ENCODE measurements at places on chromosomes 12 and 14.

DNA sequence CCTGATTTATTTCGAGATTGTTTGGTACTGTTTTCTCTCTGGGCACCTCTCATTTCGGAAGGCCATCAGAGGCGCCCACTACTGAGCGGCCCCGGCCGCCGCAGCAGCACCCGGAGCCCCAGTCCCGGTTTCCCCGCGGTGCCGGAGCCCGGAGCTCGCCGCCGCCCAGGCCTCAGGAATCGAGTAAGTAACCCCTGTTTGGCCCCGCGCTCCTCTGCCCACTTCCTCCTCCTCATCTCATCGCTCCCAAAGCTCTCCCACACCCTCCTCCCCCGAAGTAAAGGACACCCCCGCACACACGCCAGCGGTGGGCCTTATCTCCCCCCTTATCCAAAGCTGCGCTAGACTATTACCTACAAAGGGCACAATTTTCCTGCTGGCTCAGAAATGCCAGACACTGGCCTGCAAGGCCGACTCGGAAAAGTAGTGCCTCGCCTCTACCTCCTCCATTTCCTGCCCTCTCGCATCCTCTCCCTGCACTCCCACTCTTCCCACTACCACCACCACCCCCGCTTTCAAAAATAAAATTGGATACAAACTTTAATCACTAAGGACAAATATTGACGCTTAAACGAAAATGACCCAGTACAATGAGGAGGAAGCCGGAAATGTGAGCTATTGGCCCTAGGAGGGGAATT, 637 bp upstream of the FOXG1 start:
- DNase-seq: no peak

GRCh38 chr12:95104919-95105452, 31.6 kb upstream of the NR2C1 start:
- DNase-seq: no peak

GRCh38 chr12:127270193-127270592, 996.8 kb upstream of the TMEM132C start:
- no peak for DNase-seq

- DNase-seq: peak; percentile 10
These were observed 22.9 kb downstream of the JKAMP start for GRCh38 chr14:59507063-59507751.

GRCh38 chr12:14893506-14894250, 8.0 kb upstream of the MGP start:
- no peak for DNase-seq

DNA sequence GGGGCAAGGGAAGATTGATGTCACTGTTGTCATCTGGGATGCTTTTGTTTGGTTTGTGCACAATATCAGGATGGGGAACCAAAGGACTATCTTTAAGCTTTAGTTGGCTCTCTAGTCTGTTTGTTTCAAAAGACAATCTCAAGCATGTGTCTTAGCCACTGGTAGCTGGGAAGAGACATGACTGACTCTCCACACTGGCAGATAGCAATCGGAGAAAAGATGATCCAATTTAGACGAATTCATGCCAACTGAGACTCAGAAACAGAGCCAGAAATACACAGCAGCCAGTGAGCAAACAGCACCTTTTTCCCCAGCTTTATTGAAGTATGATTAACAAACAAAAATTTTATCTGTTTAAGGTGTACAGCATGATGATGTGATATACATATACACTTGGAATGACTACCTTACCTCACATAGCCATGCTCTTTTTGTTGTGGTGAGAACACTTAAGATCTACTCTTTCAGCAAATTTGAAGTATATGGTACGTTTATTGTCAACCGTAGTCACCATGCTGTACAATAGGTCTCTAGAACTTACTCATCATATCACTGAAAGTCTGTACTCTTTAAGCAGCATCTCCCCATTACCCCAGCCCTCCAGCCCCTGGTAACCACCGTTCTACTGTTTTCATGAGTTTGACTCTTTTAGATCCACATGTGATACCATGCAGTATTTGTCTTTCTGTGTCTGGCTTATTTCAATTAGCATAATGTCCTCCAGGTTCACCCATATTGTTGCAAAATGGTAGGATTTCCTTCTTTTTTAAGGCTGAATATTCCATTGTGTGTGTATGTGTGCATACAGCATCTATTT, 50.6 kb downstream of the DUSP16 start:
- no peak for DNase-seq

GRCh38 chr14:35897616-35898111, 71.5 kb downstream of the BRMS1L start:
- DNase-seq: no peak

- DNase-seq: no peak
These were observed 98.3 kb upstream of the EVL start for GRCh38 chr14:99966912-99967311.

- DNase-seq: no peak
These were observed 8.3 kb downstream of the BMP4 start for GRCh38 chr14:53948205-53948884.

DNA sequence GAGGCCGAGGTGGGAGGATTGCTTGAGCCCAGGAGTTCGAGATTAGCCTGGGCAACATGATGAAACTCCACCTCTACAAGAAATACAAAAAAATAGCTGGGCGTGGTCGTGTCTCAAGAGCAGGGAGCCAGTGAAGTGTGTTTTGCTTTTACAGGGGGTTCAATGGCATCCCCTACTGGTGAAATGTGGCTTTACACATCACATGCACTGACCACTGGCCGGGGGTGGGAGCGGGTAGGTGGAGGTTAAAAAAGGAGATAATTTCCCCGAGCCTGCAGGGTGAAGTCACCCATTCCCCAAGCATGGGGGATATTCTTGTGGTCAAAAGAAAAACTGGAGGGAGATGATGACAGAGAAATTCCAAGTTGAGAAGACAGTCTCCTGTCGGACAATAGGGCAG, 63.6 kb upstream of the PWP1 start:
- DNase-seq: no peak

DNA sequence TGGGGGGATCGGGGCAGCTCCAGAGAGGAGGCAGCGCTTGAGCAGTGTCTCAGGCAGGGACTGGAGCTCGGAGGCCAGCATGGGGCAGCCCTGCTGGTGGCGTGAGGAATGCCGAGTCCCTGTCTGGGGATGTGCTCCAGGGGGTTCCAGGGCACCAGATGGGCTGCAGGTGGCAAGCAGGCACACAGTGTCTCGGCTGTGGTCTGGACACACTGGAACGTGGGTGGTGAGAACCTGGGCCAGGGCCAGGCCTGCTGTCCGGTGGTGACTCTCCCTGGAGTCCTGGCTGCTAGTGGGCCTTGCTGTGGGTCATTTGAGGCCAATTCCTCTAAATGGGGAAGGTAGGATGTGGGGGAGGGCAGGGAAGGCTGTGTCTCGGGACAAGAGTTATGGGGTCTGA, 199.4 kb upstream of the RTL1 start:
- no peak for DNase-seq

- DNase-seq: no peak
These were observed 5.7 kb upstream of the NOS1 start for GRCh38 chr12:117367006-117367638.

- no peak for DNase-seq
These were observed 41.2 kb downstream of the SH2B3 start for GRCh38 chr12:111446631-111447570.

DNA sequence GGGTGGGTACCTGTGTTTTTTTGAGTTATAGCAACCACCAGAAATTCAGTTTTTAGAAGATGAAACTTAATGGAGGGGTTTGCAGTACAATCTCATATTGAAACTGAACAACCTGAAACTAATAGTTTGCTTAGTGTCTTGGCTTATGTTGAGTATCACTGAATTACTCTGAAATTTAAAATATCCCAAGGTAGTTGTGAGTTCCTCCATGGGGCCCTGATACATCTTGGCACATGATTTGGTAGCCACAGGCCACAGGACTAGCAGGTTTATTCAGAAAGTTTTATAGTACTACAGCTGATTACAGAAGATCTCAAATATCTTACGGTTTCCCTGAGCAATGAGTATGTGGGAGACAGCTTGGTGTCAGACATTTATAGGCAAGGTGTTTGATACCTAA, 10.4 kb downstream of the PTGES3 start:
- DNase-seq: no peak

DNA sequence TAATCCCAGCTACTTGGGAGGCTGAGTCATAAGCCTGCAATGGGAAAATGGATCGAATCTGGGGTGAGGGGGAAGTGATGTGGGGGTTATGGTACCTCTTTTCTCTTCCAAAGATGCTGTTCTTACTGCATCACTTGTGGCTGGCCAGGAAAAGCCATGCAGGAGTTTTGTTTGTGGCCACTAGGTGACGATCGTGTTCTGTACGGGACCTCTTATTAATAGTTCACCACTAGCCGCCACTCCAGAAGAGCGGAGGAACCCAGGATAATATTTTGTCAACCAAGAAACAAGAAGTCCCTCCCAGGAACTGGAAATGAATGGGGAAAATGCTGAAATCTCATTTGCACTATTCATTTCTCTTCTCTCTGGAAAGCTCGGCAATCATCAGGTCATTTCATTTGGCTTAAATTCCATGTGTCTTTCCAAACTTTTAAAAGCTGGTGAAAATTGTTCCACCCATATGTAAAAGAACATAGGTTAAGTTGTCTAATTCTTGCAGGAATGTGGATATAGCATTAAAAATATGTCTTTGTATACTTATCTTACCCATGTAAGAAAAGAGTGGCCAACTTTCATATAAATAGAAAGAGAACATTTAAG, 8.9 kb downstream of the GPR65 start:
- DNase-seq: no peak

- no peak for DNase-seq
These were observed 22.7 kb downstream of the AEBP2 start for GRCh38 chr12:19461999-19462398.

DNA sequence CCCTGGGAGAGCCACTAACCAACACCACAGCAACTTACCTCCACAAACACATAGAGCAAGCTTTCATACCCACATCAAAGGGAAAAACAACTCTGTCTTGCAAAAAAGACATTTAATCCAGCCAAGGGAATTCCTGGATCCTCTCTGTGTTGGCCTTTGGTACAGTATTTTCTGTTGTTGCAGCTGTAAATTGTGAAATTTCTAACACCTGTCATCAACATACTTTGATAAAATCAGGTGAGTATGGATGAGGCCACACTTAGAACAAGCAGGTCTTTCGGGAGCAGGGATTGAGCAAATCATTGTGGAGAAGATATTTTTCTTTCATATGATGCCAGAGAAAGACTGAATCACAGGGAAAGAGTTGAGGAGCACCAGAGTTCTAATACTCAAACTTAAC, 89.3 kb downstream of the SPTSSA start:
- no peak for DNase-seq
